Hematopoietic multipotent progenitor cell treated with erythropoietin and hydrocortisone succinate and interleukin-3 and kit ligand, for 15 days (in vitro differentiated cells): ENCODE measurements at places on chromosomes 5 and 9.

- no peak for DNase-seq
Measured at GRCh38 chr9:131145245-131145644, 19.9 kb downstream of the NUP214 start.

DNA sequence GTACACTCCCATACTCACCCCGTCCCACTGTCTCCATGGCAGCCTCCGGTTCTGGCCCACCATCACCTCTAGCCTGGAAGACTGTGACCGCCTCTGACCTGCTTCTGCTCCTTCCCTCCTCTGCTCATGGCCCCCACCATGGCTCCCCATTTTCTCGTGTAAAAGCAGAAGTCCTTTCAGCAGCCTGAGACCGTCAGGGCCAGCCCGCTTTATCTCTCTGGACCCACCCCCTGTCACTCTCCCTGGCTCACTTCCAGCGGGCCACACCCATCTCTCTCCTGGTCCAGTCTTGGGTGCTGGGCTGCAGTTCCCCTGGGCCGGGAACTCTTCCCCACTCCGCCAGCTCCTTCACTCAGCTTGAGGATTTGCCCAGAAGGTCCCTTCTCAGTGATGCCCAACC, 96.0 kb upstream of the RUFY1 start:
- DNase-seq: peak; percentile 22

GRCh38 chr5:96004087-96004486, 42.4 kb upstream of the ELL2 start:
- no peak for DNase-seq

GRCh38 chr5:31153521-31153920, 40.0 kb upstream of the CDH6 start:
- no peak for DNase-seq

DNA sequence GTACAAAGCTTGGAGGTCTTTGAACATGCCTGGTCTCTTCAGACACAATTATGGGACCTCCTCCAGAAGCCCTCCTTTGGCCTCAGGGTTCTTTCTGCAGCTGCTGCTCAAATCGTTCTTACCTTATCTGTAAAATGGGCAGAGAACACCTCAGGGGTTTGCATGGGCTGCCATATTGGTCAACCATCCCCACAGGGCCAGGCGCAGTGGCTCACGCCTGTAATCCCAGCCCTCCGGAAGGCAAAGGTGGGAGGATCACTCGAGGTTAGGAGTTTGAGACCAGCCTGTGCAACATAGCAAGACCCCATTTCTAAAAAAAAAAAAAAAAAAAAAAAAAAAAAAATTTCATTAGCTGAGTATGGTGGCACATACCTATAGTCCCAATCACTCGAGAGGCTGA, 29.1 kb upstream of the TCF7 start:
- DNase-seq: no peak

GRCh38 chr5:175378444-175379028, 65.4 kb downstream of the DRD1 start:
- no peak for DNase-seq

GRCh38 chr9:129641750-129642585, at the start of gene ASB6:
Gene ASB6 (minus strand): TSS chr9:129642151. CDS start chr9:129641999, 152 bp downstream.
- DNase-seq: peak; percentile 96

- no peak for DNase-seq
Measured at GRCh38 chr5:110257971-110258370, 468.5 kb downstream of the TMEM232 start.

DNA sequence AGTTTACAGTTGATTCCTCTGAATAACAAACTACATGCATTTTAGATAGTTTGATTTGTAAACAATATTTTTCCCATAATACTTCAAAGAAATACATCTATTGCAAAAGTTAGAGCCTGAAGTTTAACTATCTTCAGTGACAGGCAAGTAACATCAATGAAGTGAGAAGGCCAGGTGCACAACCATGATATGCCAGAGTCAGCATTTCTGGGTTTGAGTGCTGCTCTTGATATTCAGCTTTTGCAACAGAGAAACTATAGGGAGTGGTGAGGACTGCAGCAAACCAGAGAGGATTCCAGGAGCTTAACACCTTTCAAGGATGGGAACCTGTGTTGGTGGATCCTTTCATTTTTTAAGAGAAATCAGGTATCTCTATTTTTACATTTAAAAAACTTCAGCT, 79.4 kb upstream of the RASEF start:
- no peak for DNase-seq

DNA sequence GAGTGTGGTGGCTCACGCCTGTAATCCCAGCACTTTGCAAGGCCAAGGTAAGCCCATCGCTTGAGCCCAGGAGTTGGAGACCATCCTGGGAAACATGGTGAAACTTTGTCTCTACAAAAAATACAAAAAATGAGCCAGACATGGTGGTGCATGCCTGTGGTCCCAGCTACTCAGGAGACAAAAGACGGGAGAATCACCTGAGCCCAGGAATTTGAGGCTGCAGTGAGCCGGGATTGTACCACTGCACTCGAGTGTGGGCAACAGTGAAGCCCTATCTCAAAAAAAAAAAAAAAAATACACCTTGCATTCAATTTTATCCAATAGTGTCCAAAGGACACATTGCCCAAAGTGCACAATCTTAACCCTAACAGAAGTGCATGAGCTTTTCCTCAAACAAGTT, 372.8 kb downstream of the CDH12 start:
- no peak for DNase-seq

DNA sequence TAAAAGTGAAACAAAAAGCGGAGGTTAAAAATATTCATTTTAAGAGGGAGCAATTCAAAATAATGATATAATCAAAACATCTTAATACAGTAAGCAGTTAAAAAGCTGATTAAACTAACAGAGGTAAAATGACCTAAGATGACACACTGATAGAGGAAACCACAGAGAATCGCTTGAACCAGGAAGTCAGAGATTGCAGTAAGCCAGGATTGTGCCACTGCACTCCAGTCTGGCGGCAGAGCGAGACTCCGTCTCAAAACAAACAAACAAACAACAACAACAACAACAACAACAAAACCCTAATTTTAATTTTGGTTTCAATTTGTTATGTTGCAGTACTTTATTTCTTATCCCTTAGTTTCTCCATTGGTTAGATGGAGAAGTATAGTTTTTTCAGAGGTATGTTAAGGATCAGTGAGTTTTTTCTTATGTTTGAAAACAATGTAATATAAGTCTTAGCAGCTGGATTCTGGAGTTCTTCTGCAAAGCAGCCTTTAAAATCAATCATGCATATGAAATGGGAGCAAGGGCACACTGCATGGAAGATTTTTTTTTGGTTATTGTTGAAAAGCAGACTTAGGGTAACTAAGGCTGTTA, 58.5 kb downstream of the MLANA start:
- DNase-seq: no peak
